ENCODE measurements at places on chromosomes 6 and 20. TPM values are rescaled to one million over a fixed set of nuclear protein-coding genes. Genes with fewer than 3 reads are reported as not detected.

Gene C20orf144
- 0.21 TPM for total RNA-seq

- no peak for DNase-seq
These were observed 80.6 kb upstream of the PAK5 start for GRCh38 chr20:9919271-9920014.

- no peak for DNase-seq
These were observed 137.9 kb upstream of the NEDD9 start for GRCh38 chr6:11370191-11371018.

- peak; percentile 73 for DNase-seq
These were observed 10.7 kb downstream of the PEDS1 start for GRCh38 chr20:50142812-50143211.

DNA sequence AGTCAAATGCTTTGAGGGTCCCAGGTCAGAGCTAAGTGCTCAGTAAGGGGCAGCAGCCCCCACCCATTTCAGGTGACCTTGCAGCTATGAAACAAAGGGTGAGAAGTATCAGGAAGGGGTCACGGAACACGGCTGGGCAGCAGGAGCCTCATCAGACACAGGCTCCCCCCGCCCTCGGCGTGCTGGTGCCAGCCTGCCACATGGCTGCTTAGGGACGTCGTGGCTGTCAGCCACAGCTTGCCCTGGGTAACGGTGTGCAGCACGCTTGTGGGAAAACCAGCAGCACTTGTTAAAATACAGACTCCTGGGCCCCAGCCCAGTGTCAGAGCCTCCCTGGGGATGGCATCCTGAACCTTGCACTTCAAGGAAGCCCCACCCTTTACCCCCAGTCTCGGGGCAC is 39.3 kb downstream of the SSR1 start:
- no peak for DNase-seq

Gene HLA-DMB
- total RNA-seq, result 2.3 TPM
